ENCODE measurements at places on chromosomes 4 and X. TPM values are rescaled to one million over a fixed set of nuclear protein-coding genes. Genes with fewer than 3 reads are reported as not detected.

Gene FOXR2
- not detected for total RNA-seq

Gene TEX13B
- not detected for total RNA-seq

Gene RGN
- 30.4 TPM for total RNA-seq

Gene BMPR1B
- total RNA-seq = 23.2 TPM

Gene ZNF157
- total RNA-seq = 0.70 TPM

Gene TRIM61
- total RNA-seq = 1.2 TPM

Gene N4BP2
- total RNA-seq = 25.9 TPM

Gene ZNF674
- 7.2 TPM for total RNA-seq

Gene MAGEA8
- not detected for total RNA-seq

Gene CT47B1
- total RNA-seq = not detected

Gene PFKFB1
- 0.70 TPM for total RNA-seq

Gene IQCM
- not detected for total RNA-seq

Gene KLHL15
- 18.3 TPM for total RNA-seq

Gene FABP2
- not detected for total RNA-seq

Gene SLITRK2
- 0.64 TPM for total RNA-seq

Gene PSAPL1
- total RNA-seq = not detected

Gene SOWAHD
- 1.2 TPM for total RNA-seq

Gene TLL1
- 4.1 TPM for total RNA-seq

Gene MAGEA2
- total RNA-seq = not detected

Gene UCP1
- total RNA-seq = not detected

Gene RAB9B
- total RNA-seq = 5.6 TPM

Gene SLC2A9
- total RNA-seq = 15.0 TPM

Gene TMPRSS11D
- not detected for total RNA-seq

Gene STK32B
- 8.8 TPM for total RNA-seq

Gene AADAT
- 11.0 TPM for total RNA-seq

Gene HDAC8
- total RNA-seq = 40.5 TPM

Gene SMAD1
- total RNA-seq = 46.9 TPM

Gene RAB39B
- total RNA-seq = 2.0 TPM

Gene FAM114A1
- total RNA-seq = 49.9 TPM

Gene SUPT20HL1
- total RNA-seq = not detected

Gene GLRB
- 6.9 TPM for total RNA-seq

Gene PNCK
- 6.5 TPM for total RNA-seq

Gene PCSK1N
- 38.5 TPM for total RNA-seq

Gene CDS1
- total RNA-seq = 15.6 TPM

Gene TLR3
- total RNA-seq = 9.6 TPM

Gene GAGE12E
- total RNA-seq = not detected

Gene TREX2
- 1.6 TPM for total RNA-seq

Gene FHIP1A
- 21.0 TPM for total RNA-seq

Gene CENPVL1
- total RNA-seq = 0.18 TPM
